ENCODE measurements at places on chromosomes 13 and 19. TPM values are rescaled to one million over a fixed set of nuclear protein-coding genes. Genes with fewer than 3 reads are reported as not detected.
A peak's percentile ranks its signal among the peaks of the same experiment; 100 is the strongest.

Gene IRGC
- not detected for total RNA-seq

GRCh38 chr19:3167533-3168272 lies 10.9 kb upstream of the S1PR4 start:
- H3K27me3 ChIP-seq, result no peaks in the 10 kb centered on the region
- no peak overlapping the region for H3K27ac ChIP-seq
- no peak overlapping the region for H3K4me3 ChIP-seq
- no peaks in the 10 kb centered on the region for H3K36me3 ChIP-seq
- no peak for DNase-seq
- no peaks in the 10 kb centered on the region for H3K4me1 ChIP-seq

GRCh38 chr19:6761053-6761676 lies 6.1 kb downstream of the SH2D3A start:
- no peaks in the 10 kb centered on the region for H3K27me3 ChIP-seq
- H3K4me1 ChIP-seq, result no peaks in the 10 kb centered on the region
- H3K4me3 ChIP-seq, result no peak overlapping the region
- H3K36me3 ChIP-seq, result no peaks in the 10 kb centered on the region
- no peak for DNase-seq

Gene NCCRP1
- not detected for total RNA-seq

Gene NCAN
- not detected for total RNA-seq

Gene CHERP
- total RNA-seq, result 45.7 TPM

DNA sequence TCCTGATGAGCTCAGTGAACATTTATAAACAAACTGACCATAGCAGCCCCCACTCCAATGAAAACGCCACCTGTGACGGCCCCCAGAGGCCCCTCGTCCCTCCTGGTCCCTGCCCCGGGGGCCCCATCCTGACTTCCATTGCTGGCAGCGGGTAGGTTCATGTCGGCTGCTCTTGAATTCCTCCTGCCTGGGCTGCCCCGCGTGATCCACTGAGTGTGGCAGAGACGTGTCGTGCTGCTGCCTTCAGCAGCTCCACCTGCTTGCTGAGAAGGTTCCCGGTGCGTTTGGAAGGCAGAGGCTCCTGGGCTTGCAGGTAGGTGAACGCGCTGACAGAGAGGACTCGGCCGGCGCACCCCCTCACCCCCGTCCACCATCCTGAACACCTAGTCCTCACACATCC lies 11.6 kb downstream of the C2CD4C start:
- H3K36me3 ChIP-seq, result no peaks in the 10 kb centered on the region
- H3K4me3 ChIP-seq, result no peak overlapping the region
- H3K27me3 ChIP-seq, result peaks cover 12% of the 10 kb centered on the region
- DNase-seq, result no peak
- no peak overlapping the region for H3K27ac ChIP-seq

Gene KLF1
- not detected for total RNA-seq

Gene ZNF177
- total RNA-seq, result 1.9 TPM

- H3K4me3 ChIP-seq, result no peak overlapping the region
- peaks cover 9% of the 10 kb centered on the region for H3K4me1 ChIP-seq
- no peaks in the 10 kb centered on the region for H3K36me3 ChIP-seq
- no peaks in the 10 kb centered on the region for H3K27me3 ChIP-seq
- no peak for DNase-seq
- H3K27ac ChIP-seq, result no peak overlapping the region
Observed at GRCh38 chr19:33171916-33172359, 22.2 kb upstream of the LRP3 start.

Gene IGFL1
- not detected for total RNA-seq

Gene SPACA4
- not detected for total RNA-seq

DNA sequence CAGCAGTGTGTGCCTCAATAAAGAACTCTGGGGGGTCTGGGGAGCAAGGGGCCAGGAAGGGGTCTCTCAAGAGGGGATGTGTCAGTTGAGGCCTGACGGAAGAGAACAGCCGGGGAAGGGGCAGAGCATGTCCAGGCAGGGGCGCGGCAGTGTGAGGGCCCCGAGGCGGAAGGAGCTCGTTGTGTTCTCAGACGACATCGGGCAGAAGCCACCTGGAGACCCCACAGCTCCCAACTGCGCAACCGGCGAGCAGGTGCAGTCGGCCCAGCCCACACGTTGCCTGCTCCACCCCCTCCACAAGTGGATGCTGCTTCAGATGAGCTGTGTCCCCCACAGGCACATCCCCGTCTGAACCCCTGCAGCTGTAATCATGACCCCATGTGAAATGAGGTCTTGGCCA lies 4.9 kb downstream of the CACTIN start:
- H3K27me3 ChIP-seq, result no peaks in the 10 kb centered on the region
- peaks cover 24% of the 10 kb centered on the region for H3K4me1 ChIP-seq
- H3K4me3 ChIP-seq, result no peak overlapping the region
- no peaks in the 10 kb centered on the region for H3K36me3 ChIP-seq
- no peak for DNase-seq

Gene CLIP3
- 9.0 TPM for total RNA-seq

DNA sequence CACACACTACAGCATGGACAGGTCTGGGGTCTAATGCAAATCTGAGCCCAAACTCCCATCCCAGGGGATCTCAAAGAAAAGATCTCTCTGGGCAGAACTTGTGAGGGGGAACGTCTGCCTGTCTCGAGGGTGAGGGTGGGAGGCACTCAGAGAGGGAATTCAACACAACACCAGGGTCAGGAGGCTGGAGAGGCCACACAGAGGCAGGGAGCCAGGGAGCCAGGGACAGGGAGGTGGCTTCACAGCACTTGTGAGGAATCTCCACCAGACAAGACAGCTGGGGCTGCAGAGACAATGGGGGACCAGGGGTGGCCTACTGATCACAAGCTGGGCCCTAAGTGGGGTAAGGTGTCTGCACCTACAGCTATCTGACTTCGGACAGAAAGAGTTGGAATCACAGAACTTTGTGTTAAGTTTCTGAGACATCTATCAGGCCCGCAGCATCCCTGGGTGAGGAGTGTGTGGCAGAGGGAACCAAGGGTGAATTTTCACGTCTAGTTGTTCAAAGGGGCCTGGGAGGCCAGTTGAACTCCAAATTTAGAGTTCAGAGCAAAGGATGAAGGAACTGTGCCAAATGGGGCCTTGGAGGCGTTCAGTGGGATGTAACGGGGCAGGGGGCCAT lies 12.7 kb upstream of the AKAP8L start:
- peaks cover 27% of the 10 kb centered on the region for H3K4me1 ChIP-seq
- H3K27ac ChIP-seq, result peak overlapping the region; percentile 30
- H3K36me3 ChIP-seq, result no peaks in the 10 kb centered on the region
- no peak for DNase-seq
- H3K27me3 ChIP-seq, result no peaks in the 10 kb centered on the region
- peak overlapping the region; percentile 5 for H3K4me3 ChIP-seq

Gene UBL5
- 424 TPM for total RNA-seq

DNA sequence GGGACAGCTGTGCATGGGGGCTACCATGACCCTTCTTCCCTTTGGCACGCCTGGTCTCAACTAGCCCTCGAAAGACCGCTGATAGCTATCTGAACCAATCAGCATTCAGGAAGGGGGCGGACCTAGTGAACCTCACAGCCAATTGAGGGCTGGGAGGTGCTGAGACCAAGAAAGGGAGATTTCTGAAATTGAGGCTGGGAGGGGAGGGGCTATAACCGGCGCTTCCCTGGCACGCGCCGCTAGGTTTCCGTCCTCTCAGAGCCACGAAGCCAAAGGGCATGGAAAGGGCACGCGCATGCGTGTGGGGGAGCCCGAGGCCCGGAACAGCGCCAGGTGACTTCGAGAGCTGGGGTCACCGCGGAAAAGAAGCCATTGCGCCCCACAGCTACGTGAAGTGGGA lies 4.2 kb upstream of the PAFAH1B3 start:
- H3K4me1 ChIP-seq, result peaks cover 10% of the 10 kb centered on the region
- no peak overlapping the region for H3K27ac ChIP-seq

DNA sequence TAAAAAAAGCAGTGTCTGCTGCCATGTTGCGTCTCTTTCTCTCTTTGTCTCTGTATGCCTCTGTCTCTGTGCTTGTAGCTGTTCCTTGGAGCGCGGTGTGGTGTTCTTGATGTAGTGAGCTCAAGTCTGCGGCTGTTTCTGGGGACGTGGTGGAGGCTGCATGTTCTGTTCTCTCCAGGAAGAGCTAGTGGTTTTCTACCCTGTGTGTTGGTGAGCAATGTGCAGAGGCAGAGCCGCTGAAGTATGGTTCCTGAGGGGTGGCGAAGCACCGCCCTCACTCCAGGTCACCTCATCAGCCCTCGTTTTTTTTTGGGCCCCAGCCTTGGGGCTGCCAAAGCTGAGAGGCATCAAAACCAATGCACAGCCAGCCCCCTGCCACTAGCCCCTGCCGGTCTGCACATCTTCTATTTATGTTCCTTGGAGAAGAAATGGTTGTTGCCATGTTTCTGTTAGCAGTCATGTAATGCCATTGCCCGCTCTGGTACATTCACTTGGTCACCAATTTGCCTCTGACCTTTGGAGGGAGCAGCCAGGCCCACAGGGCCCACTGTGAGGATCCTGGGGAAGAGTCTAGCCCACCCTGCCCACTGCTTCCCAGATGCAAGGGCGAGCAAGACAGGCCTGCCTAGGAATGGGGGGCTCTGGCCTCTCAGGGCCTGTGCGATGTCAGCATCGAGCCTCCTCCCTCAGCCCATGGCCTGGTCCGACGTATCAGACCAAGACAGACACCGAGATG lies 7.2 kb downstream of the HNRNPL start:
- H3K4me1 ChIP-seq, result peaks cover 73% of the 10 kb centered on the region
- H3K27ac ChIP-seq, result peak overlapping the region; percentile 30
- DNase-seq, result no peak
- H3K36me3 ChIP-seq, result no peaks in the 10 kb centered on the region
- H3K27me3 ChIP-seq, result no peaks in the 10 kb centered on the region

Gene CEACAM18
- total RNA-seq, result not detected

Gene SLC5A5
- not detected for total RNA-seq

Gene ANGPTL4
- total RNA-seq, result 0.33 TPM

DNA sequence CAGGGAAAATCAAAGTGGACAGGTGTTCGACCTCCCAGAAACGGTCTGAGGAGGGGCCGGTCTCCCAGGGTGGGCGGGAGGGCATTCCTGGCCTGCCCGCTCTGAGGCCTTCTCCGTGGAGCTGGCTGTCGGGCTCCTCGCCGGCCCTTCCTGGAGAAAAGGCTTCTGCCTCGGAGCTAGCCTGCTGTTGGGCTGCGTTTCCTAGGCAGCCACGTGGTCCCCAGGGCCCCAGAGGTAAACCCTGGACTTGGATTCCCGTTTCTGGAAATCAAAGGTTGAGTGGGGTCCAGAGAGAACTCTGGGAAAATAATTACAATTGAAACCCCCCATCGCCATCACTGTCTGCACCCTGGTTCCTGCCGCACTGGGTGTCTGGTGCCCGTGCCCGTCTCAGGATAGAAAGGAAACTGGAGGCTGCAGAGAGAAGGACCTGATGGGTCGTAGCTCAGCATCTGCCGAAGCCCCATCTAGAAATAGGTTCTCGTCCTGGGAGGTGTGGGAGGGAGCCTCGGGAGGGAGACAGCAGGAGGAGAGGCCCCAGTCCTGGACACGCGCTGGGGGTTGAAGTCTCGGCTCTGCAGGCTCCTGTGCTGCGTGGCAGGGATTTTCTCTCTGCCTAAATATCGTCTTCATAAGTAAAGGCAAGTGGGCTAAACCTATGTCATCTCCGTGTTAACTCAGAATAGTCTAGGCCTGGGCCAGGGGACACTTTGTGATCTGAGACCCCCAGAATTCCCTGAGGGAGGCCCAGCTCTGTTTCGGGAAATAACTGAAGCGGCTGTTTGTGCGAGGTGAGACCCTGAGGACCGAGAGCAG lies 7.7 kb upstream of the PROZ start:
- no peaks in the 10 kb centered on the region for H3K27me3 ChIP-seq
- H3K4me3 ChIP-seq, result no peak overlapping the region
- no peak overlapping the region for H3K27ac ChIP-seq
- H3K36me3 ChIP-seq, result no peaks in the 10 kb centered on the region
- DNase-seq, result peak; percentile 46

DNA sequence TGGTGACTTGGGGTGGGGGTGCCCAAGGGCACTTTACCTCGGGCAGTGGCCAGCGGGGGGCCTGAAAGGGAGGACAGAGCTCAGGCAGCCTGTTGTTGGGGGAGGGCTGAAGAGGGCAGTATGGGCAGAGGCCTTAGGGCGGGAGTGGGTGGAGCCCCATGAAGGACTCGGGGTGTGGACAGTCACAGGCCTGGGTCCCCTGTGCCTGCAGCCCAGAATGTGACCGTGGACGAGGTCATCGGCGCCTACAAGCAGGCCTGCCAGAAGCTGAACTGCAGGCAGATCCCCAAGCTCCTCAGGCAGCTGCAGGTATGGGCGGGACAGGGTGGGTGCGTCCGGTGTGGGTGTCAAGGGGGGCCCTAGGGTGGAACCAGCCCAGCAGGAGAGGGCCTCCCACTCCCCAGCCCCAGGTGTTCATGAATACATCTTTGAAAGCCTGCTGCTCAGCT lies 22.5 kb downstream of the NKPD1 start:
- H3K27me3 ChIP-seq, result no peaks in the 10 kb centered on the region
- H3K4me3 ChIP-seq, result no peak overlapping the region
- H3K36me3 ChIP-seq, result peaks cover 22% of the 10 kb centered on the region
- DNase-seq, result peak; percentile 84

DNA sequence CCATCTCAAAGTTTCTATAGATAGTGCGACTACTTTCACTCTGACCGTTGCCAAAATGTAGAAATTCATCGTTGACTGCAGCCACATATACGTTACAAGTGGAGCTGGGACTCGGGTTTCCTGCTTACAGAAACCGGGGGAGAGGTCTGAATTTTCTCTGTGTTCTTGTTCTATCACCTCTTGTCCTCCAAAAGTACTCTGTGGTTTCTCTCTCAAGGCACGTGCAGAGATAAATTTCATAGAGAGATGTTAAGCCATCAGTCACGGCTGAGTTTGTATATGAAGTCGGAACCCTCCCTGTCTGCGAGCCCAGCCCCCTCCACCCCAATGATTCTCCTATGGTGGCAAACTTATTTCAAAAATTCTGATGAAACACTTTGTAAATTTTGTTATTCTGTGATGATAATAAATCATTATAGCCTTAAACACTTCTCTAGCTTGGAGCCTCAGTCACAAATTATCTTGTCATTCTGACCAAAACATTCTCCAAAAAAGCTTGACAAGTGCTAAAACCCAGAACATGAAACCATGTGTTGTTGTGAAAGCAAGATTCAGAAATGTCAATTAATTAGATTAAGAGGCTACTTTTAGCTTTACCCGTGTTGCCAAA lies 87.5 kb downstream of the TSHZ3 start:
- H3K27ac ChIP-seq, result no peak overlapping the region
- H3K27me3 ChIP-seq, result no peaks in the 10 kb centered on the region
- H3K4me3 ChIP-seq, result no peak overlapping the region
- no peaks in the 10 kb centered on the region for H3K4me1 ChIP-seq
- H3K36me3 ChIP-seq, result no peaks in the 10 kb centered on the region

DNA sequence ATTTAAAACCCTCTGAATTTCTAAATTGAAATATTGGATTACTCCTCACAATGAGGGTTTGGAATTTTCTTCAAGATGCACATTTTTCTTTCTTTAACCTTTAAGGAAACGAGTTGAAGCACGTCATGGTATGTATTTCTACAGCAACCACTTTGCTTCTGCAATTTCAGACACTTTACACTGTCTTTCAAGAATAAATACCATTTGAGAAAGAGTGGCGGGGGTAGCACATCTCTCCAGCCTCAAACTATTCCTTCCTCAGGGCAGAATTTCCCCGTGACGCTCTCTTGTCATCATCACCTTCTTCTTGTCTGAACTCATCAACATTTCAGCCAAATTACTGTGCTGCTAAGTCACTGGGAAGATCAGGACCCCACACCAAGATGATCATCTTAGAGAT lies 1073.4 kb downstream of the EFNB2 start:
- H3K36me3 ChIP-seq, result no peaks in the 10 kb centered on the region
- no peaks in the 10 kb centered on the region for H3K27me3 ChIP-seq
- no peak overlapping the region for H3K27ac ChIP-seq
- H3K4me1 ChIP-seq, result no peaks in the 10 kb centered on the region
- no peak for DNase-seq
- H3K4me3 ChIP-seq, result no peak overlapping the region

All from adrenal gland (tissue), 19 donors.